ENCODE measurements at places on chromosomes 16 and 17.

- DNase-seq = no peak
Observed at GRCh38 chr17:16048811-16049449, 49.3 kb downstream of the TTC19 start.

GRCh38 chr16:79776243-79776847 lies 175.8 kb upstream of the MAF start:
- DNase-seq = no peak

DNA sequence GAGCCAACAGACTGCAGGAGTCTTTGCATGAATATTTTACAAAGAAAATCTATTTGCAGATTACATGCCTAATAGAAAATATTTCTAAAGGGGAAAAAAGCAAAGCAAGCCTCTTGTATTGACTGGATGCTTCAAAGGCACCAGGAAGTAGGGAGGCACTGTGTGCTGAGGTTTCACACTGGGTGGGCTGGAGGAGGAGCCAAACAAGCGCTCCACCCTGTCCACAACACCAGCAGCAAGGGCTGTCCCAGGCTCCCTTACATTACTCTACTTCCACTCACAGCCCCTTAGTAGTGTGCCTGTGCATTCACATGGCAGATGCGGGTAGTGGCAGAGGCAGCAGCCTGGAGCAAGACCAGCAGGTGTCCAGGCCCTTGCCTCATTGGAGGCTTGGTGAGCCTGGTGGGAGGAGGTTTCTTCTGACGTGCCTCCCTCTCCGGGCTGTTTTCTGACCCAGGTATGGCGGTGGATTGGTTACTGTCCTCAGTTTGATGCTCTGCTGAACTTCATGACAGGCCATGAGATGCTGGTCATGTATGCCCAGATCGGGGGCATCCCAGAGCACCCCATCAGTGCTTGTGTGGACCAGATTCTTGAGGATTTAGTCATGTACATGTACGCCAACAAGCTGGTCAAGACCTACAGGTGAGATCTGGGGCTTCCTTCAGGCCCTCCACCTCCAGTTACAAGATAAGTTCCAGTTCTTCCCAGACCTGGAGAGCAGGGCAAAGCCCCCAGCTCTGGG lies 7.0 kb upstream of the CCNF start:
- DNase-seq = peak; percentile 33

DNA sequence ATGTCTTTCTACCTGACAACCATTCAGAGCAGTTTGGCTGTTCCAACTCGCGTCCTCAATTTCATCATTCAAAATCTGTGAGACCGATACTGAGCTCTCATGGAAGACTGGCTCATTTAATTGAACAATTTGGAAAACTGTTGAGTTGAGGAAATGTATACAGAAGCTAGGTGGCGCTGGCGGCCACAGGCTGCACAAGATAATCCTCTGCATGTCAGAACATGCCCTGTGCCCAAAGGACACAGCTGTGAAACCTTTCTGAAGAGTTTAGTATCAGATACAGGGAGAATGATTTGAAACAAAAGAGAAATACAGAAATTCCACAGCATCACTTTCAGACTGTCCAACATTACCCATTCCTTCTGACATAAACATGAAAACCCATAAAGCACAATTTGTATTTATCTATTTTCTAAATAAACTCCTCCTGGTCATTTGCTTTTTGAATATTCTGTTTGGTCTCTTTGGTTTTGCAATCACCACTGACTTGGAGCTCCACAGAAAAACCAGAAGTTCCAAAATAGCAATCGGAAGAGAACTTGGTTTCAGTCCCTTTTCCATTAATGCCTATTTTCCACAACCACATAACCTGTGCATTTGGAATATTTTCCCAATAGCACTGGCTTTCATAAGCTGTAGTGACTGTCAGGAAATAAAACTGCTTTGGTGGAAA lies 192.8 kb downstream of the MAP2K6 start:
- DNase-seq = peak; percentile 81
